Activated CD8-positive, alpha-beta T cell treated with anti-CD3 and anti-CD28 coated beads, Interleukin-2, amount 10 ng/mL, durations not matched to agents 7 days and 5 days (primary cell): ENCODE measurements at places on chromosomes 1 and 21. TPM values are rescaled to one million over a fixed set of nuclear protein-coding genes. Genes with fewer than 3 reads are reported as not detected.

DNA sequence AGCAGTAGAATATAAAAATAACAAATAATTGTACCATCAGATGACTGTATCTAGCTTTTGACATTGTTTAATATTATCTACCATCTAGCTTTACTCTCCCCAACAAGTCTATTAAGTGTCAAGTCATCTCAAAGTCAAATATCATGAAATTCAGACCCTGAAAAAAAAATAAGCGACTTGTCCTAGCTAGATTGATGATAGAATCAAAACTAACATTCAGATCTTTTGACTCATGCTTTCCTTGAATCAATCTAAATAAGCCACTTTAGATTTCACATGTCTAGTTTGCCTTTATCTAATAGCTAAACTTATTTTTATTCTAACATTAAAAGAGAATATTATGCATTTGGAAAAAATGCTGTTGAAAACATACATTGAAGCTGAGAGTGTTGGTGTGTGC lies 35.4 kb downstream of the CRB1 start:
- no peaks in the 10 kb centered on the region for H3K4me1 ChIP-seq
- H3K27ac ChIP-seq, result no peak overlapping the region
- H3K4me3 ChIP-seq, result no peak overlapping the region

DNA sequence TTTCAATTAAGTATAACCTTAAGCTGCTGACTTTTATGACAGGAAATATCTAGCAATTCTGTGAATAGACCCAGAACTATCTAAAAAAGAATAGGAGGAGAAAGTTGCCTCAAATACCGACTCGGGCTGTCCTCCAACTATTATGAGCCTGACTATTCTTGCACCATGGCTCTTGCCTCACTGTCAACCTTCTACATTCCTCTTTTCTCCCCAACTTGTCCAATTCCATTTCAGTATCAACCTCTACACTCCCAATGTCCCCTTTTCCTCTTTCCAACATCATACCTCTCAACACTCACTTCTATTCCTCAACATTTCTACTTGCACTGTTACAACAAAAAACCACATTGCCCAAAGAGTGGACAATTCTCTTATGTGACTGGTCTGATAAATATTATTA lies 2.3 kb downstream of the ZZZ3 start:
- H3K27me3 ChIP-seq, result no peaks in the 10 kb centered on the region
- H3K36me3 ChIP-seq, result peaks cover 6% of the 10 kb centered on the region
- no peak overlapping the region for H3K4me3 ChIP-seq
- no peak for DNase-seq
- peak overlapping the region; percentile 7 for H3K27ac ChIP-seq

GRCh38 chr1:151988405-151988923 lies 5.2 kb downstream of the S100A10 start:
- no peak overlapping the region for H3K27ac ChIP-seq
- H3K27me3 ChIP-seq, result no peaks in the 10 kb centered on the region
- H3K4me3 ChIP-seq, result no peak overlapping the region
- no peak for DNase-seq
- H3K36me3 ChIP-seq, result peaks cover 88% of the 10 kb centered on the region
- peaks cover 86% of the 10 kb centered on the region for H3K4me1 ChIP-seq

GRCh38 chr1:198530953-198531352 lies 9.5 kb downstream of the ATP6V1G3 start:
- H3K27ac ChIP-seq, result no peak overlapping the region
- H3K36me3 ChIP-seq, result peaks cover 27% of the 10 kb centered on the region

DNA sequence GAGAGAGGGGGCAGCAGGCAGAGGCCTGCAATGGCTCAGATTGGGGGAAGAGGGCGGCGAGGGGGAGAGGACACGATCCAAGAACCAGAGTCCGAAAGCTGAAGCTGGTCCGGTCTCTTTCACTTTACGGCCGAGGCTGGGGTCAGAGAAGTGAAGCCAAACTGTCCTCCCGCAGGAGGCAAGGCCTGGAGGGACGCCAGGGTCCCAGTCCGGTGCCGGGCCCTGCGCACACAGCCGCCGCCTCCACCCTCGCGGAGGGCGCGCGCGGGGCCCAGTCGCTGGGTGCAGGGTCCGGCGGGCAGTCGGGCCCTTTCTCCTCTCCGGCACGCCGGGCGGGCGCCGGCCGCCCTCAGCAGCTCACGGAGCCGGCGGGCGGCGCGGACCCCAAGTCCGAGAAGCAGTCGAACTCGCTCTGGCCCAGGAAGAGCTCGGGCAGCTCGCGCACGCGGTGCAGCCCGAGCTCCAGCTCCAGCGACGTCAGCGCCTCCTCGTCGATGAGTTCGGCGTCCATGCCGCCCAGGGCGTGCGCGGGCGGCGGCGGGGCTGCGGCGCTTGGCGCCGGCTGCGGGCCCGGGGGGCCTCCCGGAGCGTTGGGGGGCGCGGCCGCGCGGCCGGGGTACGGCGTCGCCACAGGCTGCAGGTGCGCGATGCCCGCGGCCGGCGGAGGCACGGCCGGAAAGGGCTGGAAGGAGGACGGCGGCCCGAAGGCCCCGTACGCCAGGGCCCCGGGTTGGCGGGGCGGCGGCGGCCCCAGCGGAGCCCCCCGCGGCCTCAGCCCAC lies 749 bp downstream of the CITED4 start:
- H3K4me3 ChIP-seq, result peak overlapping the region; percentile 79
- H3K27ac ChIP-seq, result peak overlapping the region; percentile 88
- peaks cover 30% of the 10 kb centered on the region for H3K4me1 ChIP-seq
- peaks cover 21% of the 10 kb centered on the region for H3K27me3 ChIP-seq
- peaks cover 3% of the 10 kb centered on the region for H3K36me3 ChIP-seq

SYF2 gene
- 37.1 TPM for total RNA-seq

ERG gene
- not detected for total RNA-seq

PLA2G4A gene
- total RNA-seq, result not detected
